Stimulated activated CD8-positive, alpha-beta memory T cell treated with anti-CD3 and anti-CD28 coated beads, Interleukin-4, amount 100 ng/mL, for 1 hour (primary cell): ENCODE measurements at places on chromosomes 7 and 10.

- DNase-seq: no peak
These were observed 51.5 kb downstream of the IMMP2L start for GRCh38 chr7:111510584-111511378.

DNA sequence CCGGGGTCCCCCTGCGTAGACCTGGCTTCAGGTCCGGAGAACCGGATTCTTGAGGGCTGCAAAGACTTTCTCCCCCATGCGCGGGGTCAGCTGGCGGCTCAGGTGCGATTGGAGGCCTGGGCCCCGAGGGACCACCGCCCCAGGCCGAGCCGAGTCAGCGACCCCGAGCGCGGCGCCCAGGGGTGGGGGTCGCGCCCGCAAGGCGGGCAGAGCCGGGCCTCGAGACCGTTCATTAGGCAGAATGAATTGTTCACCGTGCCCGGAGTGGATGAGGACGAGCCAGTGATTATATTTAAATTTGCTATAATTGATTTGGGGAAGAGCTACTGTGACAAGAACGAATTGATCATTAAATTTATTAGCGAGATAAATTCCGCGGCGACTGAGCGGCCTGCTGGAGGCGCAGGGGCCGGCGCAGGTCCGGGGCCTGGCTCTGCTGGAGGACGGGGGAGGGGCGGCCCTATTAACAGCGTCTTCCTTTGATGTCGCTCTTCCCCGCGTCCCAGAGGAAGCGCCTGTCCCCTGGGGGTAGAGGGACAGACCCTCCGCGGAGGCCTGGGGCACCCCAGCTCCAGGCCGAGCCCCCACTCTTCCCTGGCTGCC is 7.5 kb downstream of the MNX1 start:
- no peak for DNase-seq

DNA sequence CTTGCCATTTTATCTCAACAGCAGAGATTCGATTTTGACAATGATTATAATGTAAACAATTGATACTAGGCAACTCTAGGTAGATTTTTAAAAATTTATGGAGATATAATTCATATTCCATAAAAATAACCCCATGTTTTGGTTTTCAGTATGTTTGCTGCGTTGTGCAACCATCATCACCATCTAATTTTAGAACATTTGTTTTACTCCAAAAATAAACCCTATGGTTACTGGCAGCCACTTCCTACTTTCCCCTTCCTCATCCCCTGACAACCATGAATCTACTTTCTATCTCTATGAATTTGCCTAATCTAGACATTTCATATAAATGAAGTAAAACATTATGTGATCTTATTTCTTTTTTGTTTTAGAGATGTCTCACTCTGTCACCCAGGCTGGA is 401.9 kb downstream of the THSD7A start:
- no peak for DNase-seq

DNA sequence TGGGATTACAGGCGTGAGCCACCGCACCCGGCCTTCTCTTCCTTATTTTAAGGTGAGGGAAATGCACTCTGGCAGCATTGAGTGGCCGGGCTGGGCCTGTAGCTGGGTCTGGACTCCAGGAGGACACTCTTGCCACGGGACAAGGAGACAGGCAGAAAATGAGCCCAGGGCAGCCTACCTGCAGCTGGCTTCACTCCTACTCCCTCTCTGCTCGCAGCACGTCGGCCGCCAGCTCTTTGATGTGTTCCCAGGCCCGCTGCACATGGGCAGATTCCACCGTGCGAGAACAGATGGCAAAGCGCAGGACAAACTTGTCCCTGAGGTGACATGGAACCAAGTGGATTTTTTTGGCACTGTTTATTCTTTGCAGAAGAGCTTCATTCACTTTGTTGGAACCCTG is 12.9 kb upstream of the FIGNL1 start:
- DNase-seq: no peak
